ENCODE measurements at places on chromosomes 7 and 10.

GRCh38 chr7:125877246-125877645 lies 947.6 kb upstream of the POT1 start:
- no peak for DNase-seq

GRCh38 chr7:129210989-129211312 lies 13.9 kb upstream of the AHCYL2 start:
- DNase-seq, result no peak

DNA sequence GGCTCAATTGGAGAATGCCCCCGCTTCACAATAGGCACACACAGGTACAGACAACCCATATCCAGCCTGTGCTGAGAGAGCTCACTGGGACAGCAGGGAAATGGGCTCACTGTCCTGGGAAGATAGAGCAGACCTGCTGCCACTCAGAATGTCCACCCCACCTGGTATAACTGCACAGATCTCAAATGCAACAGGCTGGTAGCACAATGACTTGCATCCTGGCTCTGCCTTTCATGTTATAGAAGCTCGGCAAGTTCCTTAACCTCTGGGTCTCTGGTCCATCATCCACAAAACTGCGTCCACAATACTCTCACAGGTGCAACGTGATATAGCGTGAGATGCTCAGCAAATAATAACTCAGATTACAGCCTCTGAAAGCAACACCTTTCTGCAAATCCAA lies 295.4 kb downstream of the GRID1 start:
- DNase-seq, result no peak

- DNase-seq, result no peak
Observed at GRCh38 chr10:50470798-50471582, 152.8 kb downstream of the SGMS1 start.

DNA sequence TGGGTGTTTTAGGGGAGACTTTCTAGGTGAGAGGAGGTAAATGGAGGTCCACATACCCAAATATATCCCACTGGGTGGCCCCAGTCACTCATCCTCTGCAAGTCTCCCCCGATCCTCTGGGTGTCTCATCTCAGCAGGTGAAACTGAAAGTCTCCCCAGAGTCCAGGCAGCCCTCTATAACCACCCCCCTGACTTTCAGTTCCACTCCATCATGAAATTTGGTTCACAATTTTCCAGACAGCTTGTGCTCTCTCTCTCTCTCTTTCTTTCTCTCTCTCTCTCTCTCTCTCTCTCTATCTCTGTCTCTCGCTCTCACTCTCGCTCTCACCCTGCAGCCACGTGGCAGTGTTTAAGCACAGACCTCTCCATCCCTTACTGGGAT lies 56.7 kb upstream of the ELN start:
- DNase-seq, result no peak

DNA sequence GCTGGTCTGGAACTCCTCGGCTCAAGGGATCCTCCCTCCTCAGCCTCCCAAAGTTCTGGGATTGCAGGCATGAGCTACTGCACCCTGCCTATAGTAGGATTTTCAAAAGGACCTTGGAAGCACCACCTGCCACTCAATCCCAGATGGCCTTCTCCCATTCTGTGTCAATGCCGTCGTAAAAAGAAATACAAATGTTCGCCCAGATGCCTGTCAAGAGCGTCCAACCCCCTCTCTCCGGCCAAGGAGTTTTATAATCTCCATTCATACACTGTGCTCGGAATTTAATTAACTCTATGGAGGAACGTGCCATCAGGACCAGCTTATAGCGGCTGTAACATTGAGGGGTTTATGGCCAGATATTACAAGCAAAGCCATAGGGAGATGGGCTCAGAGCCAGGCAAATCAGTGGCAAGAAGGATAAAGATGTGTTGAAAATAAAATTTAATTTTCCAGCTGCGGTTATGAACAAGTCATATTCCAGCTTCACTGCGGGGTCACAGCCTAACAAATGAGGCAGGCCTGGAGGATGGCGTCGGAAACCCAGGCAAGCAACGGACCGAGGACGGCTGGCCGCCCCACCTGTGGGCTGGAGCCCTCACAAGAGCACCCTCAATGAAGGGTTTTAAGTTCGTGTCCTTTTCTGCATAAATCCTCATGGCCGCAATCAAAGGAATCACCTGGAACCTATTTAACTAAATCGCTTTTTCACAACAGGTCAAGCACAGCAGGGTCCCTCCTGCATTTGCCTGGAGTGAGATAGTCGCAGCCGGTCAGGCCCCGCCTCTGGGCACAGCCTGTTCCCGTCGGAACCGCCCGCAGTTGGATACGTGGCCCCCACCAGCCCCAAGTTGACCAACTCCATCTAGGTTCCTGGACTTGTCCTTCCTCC lies 374.5 kb upstream of the FOXK1 start:
- no peak for DNase-seq

DNA sequence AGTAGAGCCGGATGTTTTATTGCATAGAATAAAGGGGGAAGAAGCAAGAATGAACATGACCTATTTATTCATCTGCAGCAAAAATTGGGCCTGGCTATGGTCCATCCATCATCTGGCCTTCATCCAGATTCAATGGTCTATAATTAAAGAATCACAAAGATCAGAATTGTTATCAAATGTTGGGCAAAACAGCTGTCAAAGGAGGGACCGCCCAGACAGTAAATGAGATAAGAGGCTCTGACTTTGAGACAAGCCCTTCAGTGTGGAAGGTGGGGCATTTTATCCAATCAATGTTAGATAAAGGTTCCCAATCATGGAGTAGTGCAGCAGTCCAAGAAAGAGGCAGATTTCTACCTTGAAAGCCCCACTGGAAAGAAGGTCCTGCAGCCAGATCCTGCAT lies 153.5 kb downstream of the PARD3 start:
- DNase-seq, result peak; percentile 70

GRCh38 chr10:21499701-21500577 lies 25.5 kb downstream of the SKIDA1 start:
- no peak for DNase-seq

DNA sequence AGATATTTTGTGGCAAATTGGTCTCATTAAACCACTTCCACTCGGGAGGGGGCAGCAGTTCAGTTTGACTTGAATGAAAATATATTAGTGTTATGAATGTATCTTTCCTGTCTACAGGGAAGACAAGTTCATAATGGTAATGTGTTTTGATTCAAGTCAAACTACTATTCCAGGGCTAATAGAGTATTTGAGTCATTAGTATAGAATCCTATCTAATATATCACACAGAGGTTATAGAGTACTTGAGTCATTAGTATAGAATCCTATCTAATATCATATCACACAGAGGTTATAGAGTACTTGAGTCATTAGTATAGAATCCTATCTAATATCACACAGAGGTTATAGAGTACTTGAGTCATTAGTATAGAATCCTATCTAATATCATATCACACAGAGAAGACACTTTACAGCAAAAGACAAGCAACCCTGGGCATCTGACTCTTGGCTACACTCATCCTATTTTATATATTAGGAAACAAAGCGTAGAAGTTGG lies 199.7 kb upstream of the MAGI2 start:
- no peak for DNase-seq

DNA sequence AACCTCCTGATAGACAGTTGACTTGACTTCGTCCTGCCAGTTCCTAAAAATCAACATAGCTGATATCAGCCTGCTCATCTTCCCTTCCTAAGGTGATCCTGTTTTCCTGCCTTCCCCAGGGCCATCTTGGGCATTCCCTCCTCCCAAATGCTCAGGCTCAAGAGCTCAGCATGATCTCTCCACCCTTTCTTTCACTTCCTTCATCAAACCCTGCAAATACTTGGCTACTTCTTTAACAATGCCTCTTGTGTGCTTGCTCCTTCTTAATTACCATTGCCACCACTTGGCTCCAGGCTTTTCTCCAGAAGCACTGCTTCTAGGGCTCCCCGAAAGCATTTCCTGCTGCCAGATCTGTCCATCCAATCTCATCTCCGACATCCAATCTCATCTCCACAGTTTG lies 7.3 kb downstream of the FSCN3 start:
- no peak for DNase-seq

DNA sequence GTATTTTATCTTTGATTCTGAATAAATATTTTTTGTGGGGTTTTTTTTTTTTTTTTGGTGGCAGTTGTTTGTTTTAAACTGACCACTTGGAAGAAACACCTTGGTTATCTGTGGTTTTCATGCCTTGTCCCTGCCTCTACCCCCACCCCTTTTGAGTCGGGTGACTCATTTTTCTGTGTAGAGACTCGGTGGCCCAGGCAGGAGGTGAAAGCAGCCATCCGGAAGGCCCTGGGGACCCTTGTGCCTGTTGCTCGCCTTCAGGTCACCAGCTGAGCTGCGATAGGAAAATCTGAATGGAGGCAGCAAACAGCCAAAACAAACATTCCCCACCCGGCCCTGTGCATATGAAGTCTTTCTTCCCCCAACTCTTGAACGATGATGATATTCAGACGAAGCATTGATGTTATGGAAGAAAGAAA lies 22.8 kb downstream of the CYP17A1 start:
- no peak for DNase-seq

DNA sequence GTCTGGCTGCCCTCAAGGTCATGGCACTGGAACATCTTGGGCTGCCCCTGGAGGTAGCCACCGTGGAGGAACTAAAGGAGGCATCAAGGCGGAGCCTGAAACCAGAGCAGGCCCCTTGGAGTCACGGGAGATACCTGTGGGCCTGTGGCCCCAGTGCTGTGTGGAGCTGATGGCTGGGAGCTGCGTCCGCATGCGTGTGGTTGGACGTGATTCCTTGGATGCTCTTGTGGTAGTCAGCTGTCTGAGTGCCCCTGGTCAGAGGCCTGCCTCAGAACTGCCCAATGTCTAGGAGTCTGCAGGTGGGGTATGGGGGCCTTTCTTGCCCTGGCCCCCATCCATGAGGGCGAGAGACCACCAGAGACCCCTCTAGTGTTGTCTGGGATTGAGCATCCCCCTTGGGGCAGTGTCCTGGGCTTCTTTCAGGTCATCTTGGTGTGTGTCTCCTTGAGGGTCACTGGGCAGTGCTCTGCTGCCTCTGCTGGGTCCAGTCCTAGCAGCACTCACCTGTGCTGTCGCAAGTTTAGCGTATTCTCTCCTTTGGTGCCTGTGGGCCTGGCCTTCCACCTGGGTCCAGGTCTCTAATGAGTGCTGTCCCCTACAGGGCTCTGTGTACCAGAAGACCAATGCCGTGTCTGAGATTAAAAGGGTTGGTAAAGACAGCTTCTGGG lies 8.1 kb downstream of the PGAM2 start:
- no peak for DNase-seq

GRCh38 chr10:12852687-12853086 lies 148.8 kb downstream of the CCDC3 start:
- DNase-seq, result no peak

GRCh38 chr7:13265271-13265670 lies 577.8 kb downstream of the ARL4A start:
- DNase-seq, result no peak

DNA sequence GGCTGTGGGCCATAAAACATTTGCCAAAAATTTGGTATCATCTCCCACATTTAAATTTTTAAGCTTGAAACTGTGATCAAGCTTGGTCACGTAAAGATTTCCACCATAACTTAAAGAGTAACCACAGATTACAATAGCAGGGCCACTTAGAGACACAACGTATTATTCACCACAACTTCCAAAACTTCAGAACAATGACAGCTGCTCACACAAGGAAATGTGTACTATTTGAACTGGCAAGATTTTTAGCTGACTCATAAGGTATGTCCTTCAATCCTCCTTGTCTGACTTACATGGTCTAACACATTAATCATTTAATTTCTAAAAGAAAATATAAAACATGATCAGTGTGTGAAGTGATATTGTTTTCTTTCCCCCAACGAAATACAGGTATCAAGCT lies 234.5 kb downstream of the PARD3 start:
- DNase-seq, result no peak

DNA sequence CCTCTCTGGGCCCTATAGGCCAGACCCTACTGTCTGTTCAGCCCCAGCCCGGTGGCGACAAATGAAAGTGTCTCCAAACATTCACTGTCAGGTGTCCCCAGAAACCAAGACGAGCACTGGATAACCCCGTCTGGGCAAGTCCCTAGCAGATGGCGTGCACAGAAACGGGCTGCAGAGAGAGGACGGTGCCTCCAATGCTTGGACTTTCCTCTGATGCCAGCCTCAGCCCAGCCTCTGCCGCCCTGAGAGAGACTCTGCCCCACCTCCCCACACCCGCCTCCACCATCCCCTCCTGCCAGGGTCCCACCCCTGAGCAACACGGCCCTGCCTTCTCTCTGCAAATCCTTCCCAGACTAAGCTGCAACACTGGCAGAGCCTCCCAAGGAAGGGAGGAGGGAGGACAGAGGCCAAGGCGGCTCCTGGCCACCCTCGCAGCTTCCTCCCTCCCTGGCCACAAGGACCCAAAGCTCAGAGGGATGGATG lies 7.4 kb upstream of the LFNG start:
- no peak for DNase-seq

- DNase-seq, result no peak
Observed at GRCh38 chr10:45241865-45242520, 73.4 kb downstream of the OR13A1 start.

- peak; percentile 2 for DNase-seq
Observed at GRCh38 chr10:94279835-94280709, 82.7 kb downstream of the NOC3L start.

DNA sequence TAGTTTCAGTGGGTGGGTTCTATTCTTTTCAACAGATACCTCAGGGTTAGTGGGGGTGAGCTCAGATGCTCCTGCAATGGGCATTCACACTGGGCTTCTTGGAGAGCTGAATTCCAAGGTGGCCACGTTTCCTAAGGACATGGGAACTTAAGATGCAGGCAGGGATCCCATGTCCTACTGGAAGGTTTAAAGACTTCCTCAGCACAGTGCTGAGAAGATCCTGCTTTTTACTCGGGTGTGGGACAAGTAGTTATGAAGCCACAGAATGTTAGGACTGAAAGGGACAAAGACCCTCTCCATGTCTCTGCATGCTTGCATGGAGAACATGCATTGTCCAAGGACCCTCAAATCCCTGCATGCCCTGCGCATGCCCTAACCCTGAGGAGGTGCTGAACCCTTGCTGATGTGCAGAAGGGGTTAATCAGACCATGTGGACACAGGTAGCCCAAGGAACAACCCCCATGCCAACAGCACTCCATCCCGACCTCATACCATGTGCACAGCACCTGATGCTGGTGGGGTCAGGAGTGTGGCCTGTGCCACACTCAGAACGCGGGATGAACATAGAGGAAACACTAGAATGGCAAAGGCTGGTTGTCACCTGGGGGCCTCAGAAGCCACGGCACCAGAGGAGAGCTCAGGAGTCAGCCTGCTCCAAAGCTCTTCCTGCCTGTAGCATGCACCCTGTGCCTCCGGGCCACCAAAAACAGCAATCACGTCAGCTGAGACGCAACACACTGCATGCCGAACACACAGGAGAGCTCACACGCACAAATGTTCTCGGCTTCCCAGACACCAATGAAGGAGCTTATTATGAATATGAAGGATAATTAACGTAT lies 15.2 kb downstream of the IL2RA start:
- DNase-seq, result no peak

DNA sequence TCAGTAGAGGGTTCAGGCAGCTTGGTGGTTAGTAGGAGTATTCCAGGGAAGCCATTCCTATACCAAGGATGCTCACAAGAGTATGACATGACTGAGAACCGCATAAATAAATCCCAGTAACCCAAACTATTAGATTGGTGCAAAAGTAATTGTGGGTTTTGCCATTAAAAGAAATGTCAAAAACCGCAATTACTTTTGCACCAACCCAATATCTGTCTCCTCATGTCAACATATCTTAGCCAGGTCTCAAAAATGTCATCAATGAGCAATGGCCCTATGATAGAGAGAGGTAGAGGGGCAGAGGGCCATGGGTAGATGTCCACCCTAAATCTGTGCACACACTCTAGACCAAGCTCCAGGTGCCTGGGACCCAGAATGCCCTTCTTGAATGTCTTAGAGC lies 23.6 kb downstream of the NEUROD6 start:
- no peak for DNase-seq
